NCI-H446 (cell line): ENCODE measurements at places on chromosomes 13 and 19.

- DNase-seq, result peak; percentile 13
Observed at GRCh38 chr19:56333506-56333905, 18.9 kb upstream of the ZSCAN5A start.

DNA sequence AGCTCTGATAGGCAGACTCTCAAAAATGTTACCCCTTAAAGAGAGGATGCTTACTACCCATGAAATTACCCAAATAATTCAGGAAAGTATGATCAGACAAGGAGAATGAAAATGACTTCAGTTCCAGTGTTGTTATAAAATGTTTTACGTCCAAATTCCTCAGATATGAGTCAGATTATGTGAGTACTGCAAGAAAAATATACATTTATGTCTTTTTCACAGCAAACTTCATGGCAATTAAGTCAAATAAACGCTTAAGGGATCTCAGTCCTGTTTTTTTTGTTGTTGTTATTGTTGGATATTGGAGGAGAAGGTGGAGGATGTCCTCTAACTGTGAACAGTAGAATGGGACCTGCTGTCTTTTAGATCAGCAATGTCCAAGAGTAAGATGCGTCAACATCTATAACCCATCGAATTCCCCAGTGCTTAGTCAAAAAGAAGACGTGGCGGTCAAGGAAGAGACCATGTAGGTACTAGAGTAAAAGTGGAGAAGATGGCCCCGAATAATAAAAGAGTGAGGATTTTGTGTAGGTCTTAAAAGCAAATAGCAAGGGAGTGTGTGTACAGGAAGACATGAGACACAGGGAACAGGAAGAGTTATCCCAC, 215.4 kb upstream of the IRS2 start:
- no peak for DNase-seq

- DNase-seq, result no peak
Observed at GRCh38 chr19:4359627-4360000, 16.3 kb downstream of the MPND start.

- DNase-seq, result no peak
Observed at GRCh38 chr13:71922194-71922593, 55.2 kb upstream of the DACH1 start.

DNA sequence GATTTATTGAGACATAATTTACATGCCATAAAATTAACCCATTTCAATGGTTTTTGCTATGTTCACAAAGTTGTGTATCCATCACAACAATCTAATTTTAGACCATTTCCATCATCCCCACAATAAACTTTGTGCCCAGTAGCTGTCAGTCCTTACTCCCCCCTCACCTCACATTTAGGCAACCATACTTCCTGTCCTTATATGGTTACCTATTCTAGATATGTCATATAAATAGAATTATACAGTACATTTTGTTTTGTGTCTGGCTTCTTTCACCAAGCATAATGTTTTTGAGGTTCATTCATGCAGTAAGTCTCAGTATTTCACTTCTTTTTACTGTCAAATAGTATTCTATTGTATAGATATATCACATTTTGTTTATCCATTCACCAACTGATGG, 23.2 kb upstream of the RPL21 start:
- DNase-seq, result no peak

DNA sequence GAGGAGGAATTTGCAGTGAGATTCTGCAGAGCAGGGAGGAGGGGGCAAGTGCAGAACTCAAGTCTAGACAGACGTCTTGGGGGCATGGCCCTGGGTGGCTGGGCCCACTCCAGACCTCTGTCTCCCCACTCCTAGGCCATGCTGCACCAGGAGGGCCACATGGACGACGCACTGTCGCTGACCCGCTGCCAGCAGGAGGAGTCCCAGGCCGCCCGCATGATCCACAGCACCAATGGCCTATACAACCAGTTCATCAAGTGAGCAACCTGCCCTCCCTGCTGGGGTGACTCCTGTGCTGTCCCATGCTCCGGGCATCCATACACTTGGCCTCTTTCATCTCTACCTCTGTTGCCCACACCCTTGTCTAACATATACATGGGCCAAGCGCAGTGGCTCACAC, 18.1 kb downstream of the RYR1 start:
- no peak for DNase-seq

DNA sequence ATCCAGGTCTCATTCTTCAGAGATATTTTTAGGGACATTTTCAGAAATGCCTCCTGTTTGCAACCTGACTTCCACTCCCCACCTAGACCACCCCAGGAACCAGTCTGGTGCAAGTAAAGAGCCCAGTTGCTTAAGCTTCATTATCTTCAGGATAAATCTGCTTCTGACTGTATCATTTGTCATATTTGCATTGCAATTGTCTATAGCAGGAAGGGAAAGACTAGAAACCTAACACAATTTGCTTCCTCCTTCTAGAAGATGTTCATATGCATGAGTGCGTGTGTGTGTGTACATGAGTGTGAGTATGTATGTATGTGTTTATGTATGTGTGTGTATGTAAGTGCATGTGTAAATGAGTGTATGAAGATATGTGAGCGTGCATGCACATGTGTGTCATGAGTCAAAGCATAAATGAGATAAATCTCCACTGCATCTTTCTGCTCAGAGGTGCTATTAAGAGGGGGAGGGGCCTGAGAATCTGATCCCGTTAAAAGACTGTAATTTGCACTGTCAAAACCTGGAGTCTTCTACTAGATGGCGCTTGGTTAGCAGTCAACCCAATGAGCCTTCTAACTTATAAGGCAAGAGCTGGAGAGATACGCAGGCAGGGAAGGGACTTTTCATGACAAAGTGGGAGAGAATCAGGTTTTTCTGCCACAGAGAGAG, 178.8 kb upstream of the KL start:
- no peak for DNase-seq

DNA sequence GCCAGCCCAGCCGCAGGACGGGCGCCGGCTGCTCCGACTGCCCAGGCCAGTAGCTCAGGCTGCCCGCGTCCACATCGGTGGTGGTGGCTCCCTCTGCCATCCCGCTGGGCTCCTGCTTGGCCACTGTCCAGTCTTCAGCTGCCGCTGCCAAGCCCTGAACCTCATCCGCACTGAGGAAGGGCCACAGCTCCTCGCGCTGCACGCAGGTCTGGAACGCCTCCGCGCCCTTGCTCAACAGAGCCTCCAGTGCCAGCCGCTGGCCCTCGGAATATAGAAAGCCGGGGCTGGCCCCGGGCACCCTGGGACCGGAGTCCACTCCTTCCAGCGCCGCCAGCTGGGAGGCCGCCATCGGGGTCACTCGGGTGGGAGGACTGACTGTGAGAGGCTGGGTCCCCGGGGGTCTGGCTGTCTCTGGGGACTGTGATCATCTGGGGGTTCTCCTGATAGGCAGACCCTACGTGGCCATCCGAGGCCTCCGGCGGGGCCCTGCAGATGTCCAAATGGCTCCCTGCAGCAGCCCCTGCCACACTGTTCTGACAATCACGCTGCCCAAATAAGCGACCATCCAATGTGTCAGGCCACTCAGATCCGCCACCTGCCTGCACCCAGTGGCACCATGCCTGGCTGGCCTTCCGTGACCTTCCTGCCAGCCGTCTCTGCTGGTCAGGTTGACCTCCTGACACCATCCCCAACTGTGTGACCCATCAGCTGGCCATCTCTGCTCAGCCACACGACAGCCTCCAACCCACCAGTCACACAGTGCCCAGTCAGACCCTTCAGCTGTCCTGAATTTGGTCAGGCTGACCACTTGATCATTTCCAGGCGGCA, 1.6 kb downstream of the FAM83E start:
- no peak for DNase-seq

- DNase-seq, result no peak
Observed at GRCh38 chr13:100088273-100088643, 635 bp upstream of the PCCA start.

GRCh38 chr19:11560404-11561051, 1.5 kb upstream of the ELOF1 start:
- DNase-seq, result peak; percentile 85

DNA sequence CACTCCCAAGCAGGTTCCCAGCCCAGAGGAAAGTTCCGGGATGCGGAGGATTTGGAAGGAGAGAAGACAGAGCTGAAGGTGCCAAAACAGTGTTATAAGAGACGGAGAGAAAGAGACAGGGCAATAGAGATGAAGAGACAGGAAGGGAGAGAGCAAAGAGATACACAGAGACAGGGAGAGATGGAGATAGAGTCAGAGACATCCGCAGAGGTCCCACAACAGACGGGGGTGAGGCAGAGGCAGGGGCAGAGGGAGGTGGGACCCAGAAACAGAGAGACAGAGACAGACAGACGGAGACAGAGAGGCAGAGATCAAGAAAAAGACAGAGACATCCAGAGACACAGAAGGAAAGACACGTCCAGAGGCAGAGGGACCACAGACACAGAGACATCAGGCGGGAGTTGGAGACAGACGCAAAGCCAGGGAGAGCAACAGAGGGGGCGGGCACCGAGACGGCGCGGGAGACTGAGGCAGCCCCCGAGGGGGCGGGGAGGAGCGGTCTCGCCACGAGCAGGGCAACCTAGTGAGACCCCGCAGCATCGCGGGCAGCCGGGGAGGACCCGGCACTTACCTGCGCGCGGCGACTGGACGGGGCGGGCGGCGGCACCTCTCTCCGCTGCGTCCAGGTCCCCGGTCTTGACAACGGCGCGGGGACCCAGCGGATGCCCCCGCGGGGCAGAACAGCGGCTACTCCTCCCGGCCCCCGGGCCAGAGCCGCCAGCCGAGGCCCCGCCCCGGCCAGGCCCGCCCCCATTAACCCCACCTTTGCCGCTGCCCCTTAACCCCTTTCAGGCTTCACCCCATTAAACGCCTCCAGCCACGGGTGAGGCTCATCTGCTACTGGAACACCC, at the start of gene GPR4:
Gene GPR4 (minus strand): TSS at position 689 of the 851 bp plus-strand sequence. CDS start 10,346 bp downstream, outside the sequence.
- no peak for DNase-seq

GRCh38 chr13:24899601-24900000, 135.6 kb downstream of the RNF17 start:
- no peak for DNase-seq

DNA sequence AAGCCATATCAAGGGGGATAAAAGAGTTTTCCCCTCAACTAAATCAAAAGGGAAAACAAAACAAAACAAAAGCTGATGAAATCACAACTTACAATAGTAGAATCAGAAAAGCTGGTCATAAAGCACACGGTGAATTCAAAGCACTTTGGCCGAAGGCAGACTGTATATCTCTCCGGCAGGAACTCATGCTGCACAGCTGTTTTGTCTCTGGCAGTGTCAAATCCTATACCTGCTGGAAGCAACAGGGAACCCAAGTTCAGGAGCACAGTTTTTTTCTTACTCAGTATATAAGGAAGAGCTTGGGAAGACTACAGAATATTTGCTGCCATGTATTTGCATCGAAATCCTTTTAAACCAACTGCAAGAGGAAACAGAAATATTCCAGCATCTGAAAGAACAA, 213.7 kb downstream of the RFC3 start:
- DNase-seq, result no peak

GRCh38 chr13:56558698-56559320, 581.9 kb upstream of the PRR20A start:
- DNase-seq, result no peak

DNA sequence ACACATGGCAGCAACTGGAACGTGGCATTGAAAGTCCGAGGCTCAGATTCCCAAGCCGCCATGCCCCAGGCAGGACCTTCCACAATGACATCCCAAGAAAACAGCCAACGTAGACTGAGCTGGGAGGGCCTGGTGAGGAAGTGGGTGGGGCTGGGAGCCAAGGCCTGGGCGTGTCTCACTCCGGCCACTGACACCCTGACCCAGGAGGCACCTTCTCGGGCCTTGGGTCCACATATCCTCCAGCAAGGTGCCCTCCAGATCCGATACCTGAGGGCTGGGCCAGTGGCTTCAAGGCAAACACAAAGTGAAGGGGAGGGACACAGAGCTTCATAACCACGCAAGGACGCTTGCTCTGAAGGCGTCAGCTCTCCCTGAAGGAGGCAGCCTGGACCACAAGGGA, 43.0 kb downstream of the RAB20 start:
- no peak for DNase-seq

DNA sequence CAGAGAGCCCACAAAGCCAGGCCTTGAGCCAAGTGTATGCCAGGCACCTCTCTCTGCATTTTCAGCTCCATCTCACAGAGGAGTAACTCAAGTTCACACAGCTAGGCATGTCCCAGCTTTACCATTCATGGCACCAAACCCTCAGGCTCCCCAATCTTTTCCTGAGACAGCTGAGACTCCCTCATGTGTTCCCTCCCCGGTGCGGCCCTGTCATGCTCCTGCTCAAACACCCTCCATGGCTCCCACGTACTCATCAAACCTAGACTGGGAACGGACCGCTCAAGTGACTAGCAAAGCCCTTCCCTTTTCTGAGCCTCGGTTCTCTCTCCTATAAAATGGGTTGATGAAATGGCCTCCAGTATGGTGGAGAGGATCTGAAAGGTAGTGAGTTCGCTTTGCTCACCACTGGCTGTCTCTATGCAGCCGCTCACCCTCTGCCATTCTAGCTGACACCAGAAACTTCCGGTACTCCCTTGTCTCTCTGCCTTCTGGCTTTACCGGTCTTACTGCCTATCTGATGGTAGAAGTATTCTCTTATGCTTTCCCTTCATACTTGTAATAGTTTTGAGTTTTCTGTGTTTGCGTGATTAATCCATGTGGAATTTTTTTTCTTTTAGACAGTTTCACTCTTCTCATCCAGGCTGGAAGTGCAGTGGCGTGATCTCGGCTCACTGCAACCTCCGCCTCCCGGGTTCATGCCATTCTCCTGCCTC, 7.8 kb upstream of the SLC44A2 start:
- DNase-seq, result no peak

DNA sequence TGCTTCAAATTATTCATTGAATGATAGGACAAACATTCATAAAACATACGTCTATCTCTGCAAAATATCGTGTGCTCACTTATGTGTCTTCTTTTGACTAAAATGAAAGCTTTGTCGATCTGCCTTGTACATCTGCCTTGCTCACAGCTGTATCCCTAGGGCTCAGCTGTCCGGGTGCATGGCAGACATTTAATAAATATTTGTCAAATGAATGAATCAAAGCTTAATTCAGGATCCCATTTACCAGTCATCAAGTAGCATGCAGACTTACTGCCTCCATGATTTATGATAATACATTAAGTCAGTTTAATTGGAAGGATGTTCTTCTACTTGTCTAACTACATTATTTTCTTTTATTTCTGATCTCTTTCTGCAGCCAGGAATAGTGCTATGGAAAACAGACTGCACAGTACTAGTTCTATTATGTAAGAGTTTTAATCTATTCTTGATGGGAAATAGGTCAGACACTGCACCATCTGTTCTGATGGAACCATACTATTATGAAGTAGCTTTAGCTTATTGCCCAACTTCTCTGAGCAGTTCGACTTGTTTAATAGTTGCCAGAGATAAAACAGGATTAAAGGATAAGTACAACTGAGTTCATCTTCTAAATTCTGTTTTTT, 13.2 kb downstream of the SLC46A3 start:
- no peak for DNase-seq

GRCh38 chr13:112796190-112796915, 106.5 kb downstream of the ATP11A start:
- no peak for DNase-seq
